Nephron progenitor cell (in vitro differentiated cells): ENCODE measurements at places on chromosomes 3 and 15.

GRCh38 chr15:79003896-79004295 lies 59.0 kb upstream of the CTSH start:
- no peak for DNase-seq

DNA sequence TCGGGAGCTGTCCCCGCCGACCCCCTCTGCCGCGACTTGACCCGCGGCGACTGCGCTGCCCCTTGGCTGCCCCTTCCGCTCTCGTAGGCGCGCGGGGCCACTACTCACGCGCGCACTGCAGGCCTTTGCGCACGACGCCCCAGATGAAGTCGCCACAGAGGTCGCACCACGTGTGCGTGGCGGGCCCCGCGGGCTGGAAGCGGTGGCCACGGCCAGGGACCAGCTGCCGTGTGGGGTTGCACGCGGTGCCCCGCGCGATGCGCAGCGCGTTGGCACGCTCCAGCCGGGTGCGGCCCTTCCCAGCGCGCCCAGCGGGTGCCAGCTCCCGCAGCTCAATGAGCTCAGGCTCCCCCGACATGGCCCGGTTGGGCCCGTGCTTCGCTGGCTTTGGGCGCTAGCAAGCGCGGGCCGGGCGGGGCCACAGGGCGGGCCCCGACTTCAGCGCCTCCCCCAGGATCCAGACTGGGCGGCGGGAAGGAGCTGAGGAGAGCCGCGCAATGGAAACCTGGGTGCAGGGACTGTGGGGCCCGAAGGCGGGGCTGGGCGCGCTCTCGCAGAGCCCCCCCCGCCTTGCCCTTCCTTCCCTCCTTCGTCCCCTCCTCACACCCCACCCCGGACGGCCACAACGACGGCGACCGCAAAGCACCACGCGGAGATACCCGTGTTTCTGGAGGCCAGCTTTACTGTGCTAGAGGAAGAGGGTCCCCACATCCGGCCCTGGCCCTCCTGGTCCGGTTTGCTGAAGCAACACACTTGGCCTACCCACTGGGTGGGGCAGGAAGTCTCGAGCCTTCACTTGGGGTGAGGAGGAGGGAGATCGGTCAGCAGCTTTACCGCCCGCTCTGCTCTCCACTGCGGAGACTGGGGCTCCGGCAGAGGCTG lies at the start of gene RASSF1:
Gene RASSF1 (minus strand): TSS at position 389 of the 882 bp plus-strand sequence. CDS start 31 bp downstream, at position 358.
- no peak for DNase-seq

DNA sequence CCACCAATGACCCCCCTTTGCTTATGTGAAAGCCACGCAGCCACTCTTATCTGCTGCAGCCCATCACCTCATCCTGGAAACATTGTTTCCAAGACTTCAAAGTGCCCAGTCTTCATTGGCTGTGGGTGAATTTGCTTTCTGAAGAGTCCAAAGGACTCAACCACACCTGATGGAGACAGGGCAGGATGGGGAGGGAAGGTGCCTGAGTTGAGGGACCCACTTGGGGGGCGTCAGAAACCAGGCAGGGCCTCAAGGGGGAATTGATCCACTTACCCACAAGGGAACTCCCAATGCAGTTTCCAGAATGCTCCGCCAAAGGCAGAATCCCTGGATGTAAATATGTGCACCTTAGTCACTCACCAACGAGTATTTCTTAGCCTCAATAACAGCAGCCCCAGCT lies 147.9 kb upstream of the ATP2B2 start:
- DNase-seq = no peak

DNA sequence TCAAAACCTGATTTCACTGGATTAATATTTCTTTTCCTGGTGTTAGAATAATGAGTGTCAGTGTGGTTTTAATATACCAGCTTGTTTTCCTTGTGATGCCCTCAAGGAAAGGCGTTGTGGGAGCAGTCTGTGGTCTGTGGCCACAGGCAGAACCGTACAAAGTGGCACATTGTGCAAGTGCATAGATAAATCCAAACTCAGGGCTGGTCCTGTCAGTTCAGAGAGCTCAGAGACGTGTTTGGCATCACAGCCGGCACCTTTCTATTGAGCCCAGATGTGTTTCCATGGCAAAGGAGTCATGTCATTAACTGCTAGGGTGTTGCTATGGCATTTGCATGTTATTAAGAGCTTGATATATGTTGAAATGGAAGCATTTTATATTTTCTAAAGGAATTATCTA lies 289.9 kb upstream of the RASGRP1 start:
- no peak for DNase-seq

DNA sequence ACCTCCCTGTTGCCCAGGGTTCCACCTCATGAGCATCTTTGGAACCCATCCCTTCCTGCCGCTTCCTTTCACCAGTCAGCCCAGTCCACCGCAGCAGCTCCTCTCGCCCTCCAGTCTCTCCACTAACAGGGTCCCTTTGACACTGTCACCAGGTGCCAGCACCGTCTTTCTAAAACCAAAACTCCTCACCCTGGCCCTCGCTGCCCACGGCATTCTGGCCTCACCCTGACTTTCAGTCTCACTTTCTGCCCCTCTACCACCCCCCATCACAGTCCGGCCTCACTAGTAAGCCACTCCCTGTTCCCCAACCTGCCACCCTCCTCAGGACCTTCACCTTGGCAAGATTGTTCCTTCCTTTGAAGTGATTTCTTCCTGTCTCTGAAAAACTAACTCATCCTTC lies 4.2 kb downstream of the PPCDC start:
- DNase-seq = no peak

DNA sequence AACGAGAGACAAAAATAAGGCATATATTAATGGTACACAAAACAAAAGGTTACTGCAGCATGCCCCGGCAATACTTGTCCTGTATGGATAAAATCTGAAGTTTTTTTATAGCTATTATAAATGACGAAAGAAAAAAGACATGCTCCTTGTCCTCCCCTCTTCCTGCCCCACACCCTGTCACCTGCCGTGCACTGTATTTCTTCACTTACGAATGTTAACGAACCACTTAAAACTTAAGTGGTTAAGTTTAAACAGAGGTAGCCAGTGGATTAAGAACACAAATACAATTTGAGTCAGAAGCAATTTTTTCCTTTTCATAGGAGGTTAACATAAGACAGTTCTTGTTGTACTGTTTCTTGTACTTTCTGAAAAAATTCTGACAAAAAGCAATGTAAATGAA lies 799.1 kb upstream of the NECTIN3 start:
- DNase-seq = no peak

- DNase-seq = no peak
These were observed 8.4 kb upstream of the ISL2 start for GRCh38 chr15:76328106-76328696.

DNA sequence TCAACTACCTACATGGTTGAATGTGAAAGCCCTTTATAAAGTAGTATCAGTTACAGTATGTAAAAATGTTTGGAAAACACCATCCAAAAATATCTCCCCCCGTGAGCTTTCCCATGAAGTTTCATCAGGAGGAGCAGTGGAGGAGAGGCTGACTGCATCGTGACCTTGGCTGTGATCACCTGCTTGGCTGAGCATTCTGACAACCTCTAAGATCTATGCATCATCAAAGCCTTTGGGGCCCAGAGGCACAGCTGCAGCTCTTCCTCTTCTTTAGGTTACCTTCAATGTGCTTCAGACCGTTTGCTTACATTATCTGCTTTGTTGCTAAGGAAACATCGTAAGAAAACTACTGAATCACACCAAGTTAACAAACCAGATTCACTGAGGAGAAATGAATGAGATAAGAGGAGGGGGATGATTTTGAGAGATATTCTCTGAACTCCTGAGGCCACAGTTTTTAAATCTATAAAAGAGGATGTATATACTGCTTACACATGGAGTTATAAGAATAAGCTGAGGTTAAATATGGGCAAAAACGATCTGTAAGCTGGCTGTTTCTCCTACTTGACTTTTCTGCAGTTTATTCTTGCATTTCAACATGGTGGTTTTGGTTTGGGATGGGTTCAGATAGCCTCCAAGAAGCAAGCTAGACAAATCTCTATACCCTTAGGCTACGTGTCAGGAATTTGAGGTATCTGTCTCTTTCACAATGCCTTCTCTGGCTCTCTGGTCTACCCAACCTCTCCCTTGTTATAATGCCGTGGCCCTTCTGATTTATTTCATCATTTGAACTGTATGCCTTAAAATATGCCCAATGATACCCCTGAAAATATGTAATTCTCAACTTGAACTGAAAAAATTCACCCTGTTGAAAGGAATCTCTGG lies 4.0 kb downstream of the GCSAM start:
- DNase-seq = no peak

DNA sequence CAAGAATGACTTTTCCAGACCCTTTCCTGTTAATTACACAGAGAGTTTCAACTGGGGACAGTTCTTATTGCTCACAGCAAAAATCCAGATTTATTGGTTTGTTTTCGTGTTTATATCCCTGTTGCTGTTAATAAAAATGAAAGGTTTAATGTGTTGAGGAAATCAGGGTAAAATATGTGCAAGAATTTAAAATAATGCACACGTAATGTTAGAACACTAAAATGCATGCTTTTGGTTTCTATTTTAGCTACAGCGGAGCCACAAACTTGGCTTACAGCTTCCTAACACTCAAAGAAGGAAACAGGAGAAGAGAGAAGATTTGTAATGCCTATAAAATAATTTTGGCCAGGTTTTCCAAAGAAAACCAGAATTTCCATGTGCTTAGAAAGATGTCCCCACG lies 62.7 kb downstream of the CASR start:
- no peak for DNase-seq

DNA sequence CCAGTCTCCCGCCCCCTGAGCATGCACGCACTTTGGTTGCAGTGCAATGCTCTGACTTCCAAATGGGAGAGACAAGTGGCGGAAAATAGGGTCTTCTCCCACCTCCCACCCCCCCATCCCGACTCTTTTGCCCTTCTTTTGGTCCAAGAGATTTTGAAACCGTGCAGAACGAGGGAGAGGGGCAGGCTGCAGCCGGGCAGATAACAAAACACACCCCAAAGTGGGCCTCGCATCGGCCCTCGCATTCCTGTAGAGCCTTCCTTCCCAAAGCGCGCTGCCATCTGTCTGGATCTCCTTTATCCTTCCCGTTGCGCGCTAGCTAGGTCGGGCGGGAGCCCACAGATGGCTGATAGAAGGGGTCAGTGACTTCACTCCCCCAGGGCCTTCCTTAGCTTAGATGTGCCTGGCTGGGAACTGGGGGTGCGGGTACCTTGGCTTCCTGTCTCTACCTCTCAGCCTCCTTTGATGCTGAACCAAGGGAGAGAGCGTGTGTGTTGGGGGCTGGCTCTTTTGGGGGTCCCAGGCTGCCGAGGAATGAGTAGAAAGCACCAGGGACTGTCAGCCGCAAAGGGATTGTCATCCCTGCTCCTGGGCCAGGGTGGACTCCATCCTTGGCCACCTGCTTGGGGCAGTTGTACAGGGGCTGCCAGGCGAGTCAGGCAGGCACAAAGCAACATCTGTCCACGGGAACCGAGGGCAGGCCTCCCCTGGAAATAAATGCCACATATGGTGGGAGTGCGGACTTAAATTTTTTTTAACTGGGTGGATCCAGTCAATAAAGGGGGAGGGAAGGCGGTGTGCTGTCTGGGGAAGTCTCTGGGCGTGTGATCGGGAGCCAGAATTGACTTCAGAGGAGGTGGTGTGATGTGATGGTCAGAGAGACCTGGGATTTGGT lies 1.8 kb downstream of the SMAD3 start:
- DNase-seq = peak; percentile 42

GRCh38 chr3:138030734-138031280 lies 20.8 kb downstream of the CLDN18 start:
- no peak for DNase-seq

- DNase-seq = no peak
These were observed 231.9 kb upstream of the WNT5A start for GRCh38 chr3:55719006-55719405.

DNA sequence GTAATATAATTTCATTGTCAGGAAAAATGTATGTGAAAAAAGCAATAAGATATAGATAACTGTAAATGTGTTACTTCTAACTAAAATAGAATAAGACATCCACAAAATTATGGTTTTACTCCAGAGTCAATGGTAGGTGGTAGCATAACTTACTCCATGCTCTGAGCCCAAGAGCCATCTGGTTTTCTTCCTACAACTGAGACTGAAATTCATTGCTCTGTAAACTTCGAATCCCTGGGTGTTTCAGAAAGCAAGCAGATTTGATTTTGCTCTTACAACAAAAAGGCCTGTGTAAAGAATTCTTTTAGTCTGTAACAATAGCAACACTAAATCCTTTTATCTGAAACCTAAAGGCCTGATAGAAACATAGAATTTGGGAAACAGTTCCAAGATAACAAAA lies 805.9 kb downstream of the AGBL1 start:
- no peak for DNase-seq

GRCh38 chr3:23203708-23204330 lies 692 bp downstream of the UBE2E2 start:
- DNase-seq = peak; percentile 28

- DNase-seq = no peak
These were observed 74.7 kb downstream of the XXYLT1 start for GRCh38 chr3:195196266-195196665.

DNA sequence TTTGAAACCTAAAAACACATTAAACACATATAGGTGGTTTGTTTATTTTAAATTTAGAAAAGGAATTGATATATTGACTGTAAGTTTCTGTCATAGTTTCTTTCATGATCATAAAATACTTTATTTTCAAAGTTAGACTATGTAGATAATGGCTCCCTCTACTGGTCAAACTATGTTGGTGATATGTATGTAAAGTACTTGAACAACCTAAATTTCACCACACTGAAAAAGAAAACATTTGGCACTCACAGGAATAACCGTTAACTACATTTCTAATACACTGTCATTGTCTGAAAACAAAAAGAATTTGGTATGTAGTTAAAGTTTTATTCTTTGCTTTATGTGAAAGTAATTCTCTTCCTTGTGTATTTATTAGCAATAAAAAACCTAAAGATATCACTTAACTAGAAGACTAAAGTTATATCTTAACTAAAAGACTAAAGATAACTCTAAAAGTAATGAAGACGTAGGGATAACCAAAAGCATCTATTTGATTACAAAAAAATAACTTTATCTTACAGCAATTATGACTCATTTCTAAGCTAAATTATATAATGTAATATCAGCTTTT lies 427.5 kb downstream of the VGLL3 start:
- peak; percentile 8 for DNase-seq

DNA sequence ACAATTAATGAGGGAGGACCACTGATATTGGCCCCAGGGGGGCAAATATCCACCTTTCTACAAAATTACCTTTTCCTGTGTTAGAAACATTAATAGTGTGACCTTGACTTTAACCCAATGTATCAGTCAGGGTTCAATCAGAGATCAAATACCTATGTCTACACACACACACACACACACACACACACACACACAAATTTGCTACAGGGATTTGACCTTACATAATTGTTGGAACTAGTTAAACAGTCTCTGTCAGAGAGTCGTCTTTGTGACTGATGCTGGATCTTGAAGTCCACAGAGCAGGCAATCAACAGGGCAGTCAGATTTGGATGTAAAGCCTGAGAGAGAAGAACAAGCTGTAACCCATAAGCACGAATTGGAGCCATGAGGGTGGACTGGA lies 32.5 kb downstream of the TM4SF4 start:
- no peak for DNase-seq

- no peak for DNase-seq
These were observed 59.0 kb upstream of the SEC13 start for GRCh38 chr3:10379961-10380360.
